DMS79 treated with DMSO at 0.1 percent for 48 hours (cell line): ENCODE measurements at places on chromosomes 4 and X.

- DNase-seq: no peak
Measured at GRCh38 chrX:69289046-69289792, 124.0 kb upstream of the PJA1 start.

GRCh38 chrX:124325732-124326131, 6.7 kb upstream of the TEX13D start:
- DNase-seq: no peak

DNA sequence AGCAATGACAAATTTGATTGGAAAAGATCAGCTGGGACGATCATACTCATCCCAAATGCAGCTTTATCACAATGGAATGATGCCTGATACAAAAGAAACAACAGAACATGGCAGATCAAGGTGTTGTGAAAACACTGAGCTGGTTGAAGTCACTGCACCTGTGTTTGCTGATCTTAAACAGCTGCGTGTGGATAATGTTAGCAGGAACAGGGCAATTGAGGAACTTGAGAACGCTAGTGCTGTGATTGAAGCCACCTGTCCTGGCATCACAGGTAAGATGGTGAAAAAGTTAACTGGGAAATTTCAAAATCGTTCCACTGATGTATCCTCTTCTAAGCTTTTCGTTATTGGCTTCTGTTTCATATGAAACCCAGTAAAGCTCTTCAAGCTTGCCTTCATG, 27.4 kb upstream of the SOD3 start:
- DNase-seq: no peak

DNA sequence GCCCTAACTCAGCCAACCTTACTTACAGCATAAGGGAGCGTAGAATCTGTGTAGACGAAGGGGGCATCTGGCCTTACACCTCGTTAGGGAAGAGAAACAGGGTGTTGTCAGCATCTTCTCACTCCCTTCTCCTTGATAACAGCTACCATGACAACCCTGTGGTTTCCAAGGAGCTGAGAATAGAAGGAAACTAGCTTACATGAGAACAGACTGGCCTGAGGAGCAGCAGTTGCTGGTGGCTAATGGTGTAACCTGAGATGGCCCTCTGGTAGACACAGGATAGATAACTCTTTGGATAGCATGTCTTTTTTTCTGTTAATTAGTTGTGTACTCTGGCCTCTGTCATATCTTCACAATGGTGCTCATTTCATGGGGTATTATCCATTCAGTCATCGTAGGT, 14.6 kb downstream of the PLP1 start:
- DNase-seq: no peak

- DNase-seq: no peak
Measured at GRCh38 chr4:174406383-174406782, 115.9 kb downstream of the HPGD start.

- DNase-seq: no peak
Measured at GRCh38 chr4:104593019-104593418, 98.3 kb upstream of the CXXC4 start.

GRCh38 chr4:81789158-81789557, 317.5 kb upstream of the RASGEF1B start:
- no peak for DNase-seq

- no peak for DNase-seq
Measured at GRCh38 chr4:15149234-15149838, 147.1 kb downstream of the CPEB2 start.

DNA sequence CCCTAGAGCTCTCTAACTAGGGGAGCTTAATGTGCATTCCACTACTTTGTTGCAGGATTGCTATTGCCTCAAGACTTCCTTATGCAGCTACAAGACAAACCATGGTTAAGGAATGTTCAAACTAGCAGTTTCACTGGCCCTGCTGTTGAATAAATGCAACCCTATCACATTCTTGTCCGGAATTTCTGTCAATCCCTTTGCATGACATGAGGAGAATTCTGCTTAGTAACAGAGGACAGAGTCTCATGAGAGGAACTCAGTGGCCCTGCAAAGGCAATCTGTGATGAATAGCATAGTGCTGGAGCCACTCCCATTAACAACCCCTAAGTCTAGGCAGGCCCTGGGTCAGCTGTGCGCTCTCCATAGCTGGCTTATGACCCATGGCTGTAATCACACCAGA, 30.7 kb upstream of the SGMS2 start:
- DNase-seq: no peak

- DNase-seq: no peak
Measured at GRCh38 chr4:61938250-61938846, 738.2 kb downstream of the ADGRL3 start.

DNA sequence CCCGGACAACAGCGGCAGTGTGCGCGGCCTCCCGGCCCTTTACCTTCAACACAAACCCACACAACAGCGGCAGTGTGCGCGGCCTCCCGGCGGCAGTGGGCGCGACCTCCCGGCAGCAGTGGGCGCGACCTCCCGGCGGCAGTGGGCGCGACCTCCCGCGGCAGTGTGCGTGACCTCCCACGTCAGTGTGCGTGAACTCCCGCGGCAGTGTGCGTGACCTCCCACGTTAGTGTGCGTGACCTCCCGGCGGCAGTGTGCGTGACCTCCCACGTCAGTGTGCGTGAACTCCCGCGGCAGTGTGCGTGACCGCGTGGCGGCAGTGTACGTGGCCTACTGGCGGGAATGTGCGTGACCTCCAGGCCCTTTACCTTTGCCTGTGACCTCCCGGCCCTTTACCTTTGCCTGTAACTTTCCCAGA, 576.6 kb upstream of the FRG1 start:
- DNase-seq: no peak

DNA sequence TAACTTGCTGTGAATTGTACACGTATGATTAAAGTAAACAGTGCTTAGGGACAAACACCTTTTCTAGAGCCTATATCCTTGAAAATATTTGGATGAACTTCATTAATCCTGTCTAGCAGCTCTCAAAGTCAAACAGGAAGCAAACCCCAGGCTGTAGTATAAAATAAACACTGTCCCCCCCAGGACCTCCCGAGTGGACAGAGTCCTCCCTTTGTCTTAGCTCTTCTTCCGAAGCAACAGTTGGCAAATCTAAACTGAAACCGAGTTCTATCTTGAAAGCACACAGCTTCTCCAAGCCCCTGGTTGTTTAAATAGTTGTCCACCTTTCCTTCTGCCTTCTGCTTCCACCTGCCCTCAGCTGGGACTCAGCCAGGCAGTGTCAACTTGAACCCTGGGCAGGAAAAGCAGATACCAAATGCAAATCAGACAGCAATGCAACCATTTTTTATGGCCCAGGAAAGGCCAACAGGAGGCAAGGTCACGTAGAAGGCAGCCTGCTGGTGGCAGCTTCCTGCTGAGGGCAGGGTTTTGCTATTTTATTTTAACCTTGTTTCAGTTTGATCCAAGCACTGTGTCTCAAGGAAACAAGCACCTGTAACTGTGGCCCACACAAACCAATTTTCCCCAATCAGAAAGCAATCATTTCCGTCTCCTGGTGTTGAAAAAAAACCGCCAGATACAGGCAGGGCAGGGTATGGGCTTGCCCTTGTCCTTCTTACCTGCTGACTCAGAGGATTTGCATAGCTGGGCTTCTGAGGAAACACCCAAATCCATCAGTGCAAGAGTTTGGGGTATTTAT, 110.3 kb upstream of the KIT start:
- no peak for DNase-seq

- DNase-seq: no peak
Measured at GRCh38 chr4:167274351-167274750, 40.1 kb upstream of the SPOCK3 start.

DNA sequence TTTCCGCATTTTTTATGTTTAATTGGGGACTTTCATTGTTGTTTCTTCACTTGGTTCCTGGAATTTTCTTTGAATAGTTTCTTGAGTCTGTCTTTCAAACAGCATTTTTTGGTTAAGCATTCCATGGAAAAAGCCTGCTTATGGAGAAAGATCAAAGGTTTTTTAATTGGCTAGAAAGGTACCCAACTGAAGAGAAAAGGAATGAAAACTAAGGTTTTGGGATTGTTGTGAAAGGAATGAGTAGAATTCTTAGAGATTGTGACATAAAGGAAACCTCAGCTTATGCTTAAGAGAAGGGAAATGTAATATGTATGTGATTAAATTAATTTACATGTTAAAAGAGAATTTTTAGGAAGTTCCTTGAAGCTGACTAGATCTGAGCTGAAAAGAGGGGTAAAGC, 82.8 kb downstream of the CCKAR start:
- no peak for DNase-seq

GRCh38 chr4:6755088-6755753, 27.3 kb upstream of the KIAA0232 start:
- DNase-seq: no peak

GRCh38 chr4:180640193-180640592, 1603.0 kb upstream of the TENM3 start:
- DNase-seq: no peak

DNA sequence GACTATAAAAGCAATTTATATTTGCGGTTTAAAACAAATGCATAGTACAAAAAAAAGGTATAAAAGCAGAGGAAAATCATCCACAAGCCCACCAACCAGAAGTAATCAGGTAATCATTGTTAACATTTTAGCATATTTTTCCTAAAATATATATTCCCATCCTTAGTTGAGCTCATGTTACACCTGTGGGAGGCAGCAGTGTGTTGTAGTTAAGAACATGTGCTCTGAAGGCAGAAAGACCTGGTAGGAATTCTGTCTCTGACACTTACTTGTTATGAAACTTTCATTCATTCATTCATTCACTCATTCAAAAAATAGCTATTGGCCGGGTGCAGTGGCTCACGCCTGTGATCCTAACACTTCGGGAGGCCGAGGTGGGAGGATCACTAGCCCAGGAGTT, 15.4 kb upstream of the CDKL5 start:
- DNase-seq: no peak

DNA sequence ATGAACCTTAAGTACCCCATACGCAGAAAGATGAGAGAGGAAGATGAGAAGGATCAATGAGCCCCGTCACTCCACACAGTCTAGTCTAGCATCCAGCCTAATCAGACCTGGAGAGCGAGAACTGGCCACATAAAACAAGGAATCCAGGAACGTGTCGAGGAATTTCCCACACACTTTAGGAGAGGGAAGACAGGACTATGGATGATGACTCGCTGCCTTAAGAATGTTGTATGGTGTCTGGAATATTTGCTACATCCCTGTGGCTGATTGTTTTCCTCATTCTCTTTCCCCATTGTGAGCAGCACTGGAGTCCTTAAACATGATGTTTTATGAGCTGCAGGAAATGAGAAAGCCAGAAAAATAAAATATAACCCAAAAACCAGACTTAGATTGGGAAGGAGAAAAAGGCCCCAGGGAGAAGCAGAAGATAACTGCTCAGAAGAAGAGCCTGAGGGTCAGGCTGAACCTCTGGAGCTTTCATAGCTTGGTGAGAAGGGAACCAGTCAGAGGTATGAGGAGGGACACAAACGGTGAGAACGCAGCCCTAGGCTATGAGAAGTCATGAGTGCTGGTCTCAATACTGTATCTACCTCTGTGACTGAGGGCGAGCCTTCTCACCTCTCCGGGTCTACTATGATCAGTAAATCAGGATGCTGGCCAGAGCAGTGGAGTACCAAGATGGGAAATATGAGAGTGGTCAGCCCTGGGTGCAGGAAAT, 139.5 kb upstream of the NOCT start:
- no peak for DNase-seq

- no peak for DNase-seq
Measured at GRCh38 chrX:117752745-117753144, 363.9 kb downstream of the KLHL13 start.

- no peak for DNase-seq
Measured at GRCh38 chrX:150253959-150254620, 109.0 kb upstream of the MAMLD1 start.

- no peak for DNase-seq
Measured at GRCh38 chr4:10949039-10949733, 264.6 kb upstream of the CLNK start.

- no peak for DNase-seq
Measured at GRCh38 chr4:6721121-6721520, 5.1 kb downstream of the BLOC1S4 start.

DNA sequence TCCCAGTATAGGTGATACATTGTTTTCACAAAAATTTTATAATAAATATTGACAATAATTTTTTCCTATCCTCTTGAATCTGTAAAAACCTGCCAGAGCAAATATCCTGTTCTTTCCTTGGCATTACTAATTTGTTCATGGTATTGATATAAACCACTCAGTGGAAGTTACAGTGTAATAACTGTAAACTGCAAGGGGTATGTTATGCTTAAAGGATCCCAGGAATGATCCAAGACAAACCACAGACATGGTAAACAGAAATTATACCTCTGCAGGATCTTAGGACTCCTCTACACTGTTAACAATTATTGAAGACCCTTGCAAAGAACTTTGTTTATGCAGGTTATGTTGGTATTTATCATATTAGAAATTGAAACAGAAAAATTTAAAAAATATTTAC, 17.7 kb upstream of the MAD2L1 start:
- no peak for DNase-seq

DNA sequence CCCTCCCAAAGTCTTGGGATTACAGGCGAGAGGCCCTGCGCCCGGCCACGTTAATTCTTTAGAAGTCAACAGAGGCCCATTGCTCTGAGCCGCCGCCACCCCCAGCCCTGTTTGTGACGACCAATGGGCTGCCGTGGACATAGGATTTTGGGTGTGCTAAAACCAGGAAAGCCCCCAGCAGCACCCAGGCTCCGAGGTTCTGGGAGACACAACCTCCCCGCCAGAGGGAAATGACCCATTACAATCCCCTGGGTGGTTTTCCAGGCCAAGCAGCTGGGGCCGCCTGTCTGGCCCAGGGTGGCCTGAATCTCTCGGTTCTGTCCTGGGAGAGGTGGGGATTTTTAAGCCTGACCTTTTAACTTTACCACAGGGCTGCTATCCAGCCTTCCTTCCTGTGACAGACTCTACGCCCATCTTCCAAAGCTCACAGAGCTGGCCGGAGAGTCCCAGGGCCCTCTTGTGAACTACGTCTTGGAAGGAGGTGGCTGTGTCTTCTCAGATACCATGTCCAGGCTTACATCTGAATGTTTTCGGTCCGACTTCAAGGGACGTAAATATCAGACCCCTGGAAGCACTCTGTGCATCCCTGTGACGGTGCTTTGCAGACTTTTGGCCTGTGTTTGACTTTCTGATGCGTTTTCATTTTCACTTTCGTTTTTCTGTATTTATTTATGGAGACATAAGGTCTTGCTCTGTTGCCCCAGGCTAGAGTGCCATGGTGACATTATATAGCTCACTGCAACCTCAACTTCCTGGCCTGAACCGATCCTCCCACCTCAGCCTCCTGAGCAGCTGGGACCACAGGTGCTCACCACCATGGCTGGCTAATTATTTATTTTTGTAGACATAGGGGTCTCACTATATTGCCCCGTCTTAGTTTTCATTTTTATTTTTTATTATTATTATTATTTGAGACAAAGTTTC, 36.0 kb downstream of the P2RY8 start:
- DNase-seq: no peak

DNA sequence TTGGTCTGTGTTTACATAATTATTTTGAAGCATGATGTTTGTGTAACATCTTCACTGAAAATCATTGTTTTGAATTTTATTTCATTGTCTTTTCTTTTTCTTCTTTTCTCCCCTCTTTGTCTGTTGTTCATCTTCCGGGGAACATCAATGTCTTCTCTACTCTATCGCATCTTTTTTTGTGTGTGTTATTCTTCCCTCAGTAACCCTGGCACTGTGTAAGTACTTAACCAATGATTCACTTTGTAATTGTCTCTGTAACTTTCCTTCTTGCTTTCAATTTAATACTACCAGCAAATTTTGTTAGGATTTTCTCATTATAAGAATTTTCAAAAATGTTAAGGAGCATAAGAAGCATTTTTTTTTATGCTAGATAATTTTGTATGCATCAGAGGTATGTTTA, 130.8 kb downstream of the PDLIM5 start:
- DNase-seq: no peak
